ENCODE measurements at places on chromosomes 5 and 9. TPM values are rescaled to one million over a fixed set of nuclear protein-coding genes. Genes with fewer than 3 reads are reported as not detected.

DNA sequence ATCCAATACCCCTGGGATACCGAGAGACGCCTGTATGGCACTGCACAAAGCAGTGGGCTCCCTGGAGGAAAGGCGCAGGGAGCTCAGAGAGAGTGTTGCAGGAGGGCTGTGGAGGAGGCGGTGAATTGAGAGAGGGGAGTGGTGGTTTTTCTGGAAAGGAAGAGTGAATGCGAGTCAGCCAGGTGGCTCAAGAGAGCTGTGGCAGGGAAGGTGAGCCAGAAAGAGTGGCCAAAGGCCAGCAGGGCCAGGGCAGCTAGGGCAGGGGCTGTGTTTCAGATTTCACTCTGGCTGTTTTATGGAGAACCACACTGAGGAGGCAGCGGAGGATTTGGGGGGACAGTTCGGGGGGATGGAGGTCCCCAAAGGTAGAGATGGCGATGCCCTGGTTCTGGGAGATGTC lies 13.0 kb upstream of the DAB2IP start:
- DNase-seq, result no peak

DNA sequence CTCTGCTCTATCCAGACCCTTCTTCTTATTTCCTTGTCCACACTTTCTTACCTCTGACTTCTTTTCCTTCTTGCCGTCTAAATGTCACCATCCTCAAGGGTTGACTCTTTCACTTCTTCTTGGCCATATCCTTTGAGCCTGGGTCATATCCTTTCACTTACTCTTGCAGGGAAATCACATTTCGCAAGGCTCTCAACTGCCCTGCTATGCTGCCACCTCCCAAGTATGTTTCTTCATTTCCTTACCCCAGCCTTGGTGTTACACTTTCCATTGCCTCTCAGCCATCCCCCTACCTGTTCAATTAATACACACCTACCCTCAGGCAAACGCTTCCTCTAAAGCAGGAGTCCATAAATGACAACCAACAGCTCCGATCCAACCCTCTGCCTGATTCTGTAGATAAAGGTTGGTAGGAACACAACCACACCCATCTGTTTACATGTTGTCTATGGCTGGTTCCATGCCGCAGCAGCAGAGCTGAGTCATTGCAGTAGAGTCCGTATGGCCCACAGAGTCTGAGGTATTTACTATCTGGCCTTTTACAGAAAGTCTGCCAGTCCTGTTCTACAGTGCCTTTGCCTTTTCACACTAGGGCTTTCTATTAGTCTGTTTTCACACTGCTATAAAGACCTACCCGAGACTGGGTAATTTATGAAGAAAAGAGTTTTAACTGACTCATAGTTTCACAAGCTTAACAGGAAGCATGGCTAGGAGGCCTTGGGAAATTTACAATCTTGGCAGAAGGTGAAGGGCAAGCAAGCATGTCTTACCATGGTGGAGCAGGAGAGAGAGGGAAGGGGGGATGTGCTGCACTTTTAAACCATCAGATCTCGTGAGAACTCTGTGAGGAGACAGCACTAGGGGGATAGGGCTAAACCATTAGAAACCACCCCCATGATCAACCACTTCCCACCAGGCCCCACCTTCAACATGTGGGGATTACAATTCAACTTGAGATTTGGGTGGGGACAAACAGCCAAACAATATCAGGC lies 97.9 kb downstream of the SV2C start:
- no peak for DNase-seq

DNA sequence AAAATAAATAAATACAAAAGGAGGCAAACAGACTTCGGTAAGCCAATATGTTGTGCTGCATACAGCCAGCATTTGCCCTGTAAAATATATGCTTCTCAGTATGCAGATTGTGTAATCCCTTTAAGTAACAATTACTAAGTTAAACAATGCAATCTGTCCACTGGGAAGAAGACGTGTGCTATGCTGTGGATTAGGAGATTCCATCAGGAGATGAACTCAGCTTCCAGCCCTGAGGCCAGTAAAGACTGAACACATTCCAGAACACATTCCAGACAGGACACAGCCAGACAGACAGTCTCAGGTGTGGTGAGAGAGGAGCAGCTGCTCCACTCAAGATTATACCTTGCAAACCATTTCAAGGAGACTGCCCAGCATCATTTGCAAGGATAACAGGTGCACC lies 97.8 kb downstream of the MPDZ start:
- no peak for DNase-seq

GRCh38 chr5:152290181-152290580 lies 114.9 kb downstream of the NMUR2 start:
- DNase-seq, result no peak

Gene PCDHA5
- not detected for total RNA-seq

Gene FYB1
- total RNA-seq, result 5.8 TPM

DNA sequence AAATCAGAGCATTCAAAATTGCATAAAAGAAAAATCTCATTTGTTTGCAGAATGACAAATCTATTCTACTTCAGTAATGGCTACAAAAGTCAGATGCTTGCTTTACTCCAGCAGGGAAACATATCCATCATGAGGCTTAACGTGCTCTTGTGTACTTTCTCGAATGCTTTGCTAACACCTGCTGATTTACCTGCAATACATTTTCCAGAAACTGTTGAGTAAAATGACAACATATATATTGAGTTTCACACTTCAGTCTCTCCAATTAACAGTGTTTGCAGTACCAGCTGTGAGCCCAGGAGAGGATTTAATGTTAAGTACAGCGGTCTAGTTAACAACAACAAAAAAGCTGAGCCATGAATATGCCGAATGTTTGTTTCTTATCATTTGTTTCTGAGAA lies 391.5 kb upstream of the SMC2 start:
- DNase-seq, result no peak

- DNase-seq, result no peak
Measured at GRCh38 chr5:170854566-170854965, 7.3 kb upstream of the RANBP17 start.

DNA sequence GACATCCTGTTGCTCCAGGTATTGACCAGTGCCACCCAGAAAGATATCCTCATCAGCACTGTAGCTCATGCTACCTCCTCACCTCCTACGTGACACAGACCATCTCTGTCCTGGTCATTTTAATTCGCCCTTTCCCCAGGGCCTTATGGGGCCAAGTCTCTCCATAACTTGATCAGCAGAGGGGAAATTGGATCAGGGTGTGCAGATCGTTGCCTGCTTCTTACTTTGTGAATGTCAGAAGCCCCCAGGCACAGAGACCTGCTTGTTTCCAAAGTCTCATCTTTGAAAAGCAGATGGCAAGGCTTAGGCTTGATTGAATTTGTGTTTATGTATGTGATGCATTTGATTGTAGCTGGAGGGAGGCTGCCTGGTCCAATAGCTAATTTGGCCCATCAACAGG lies 8.8 kb upstream of the DBH start:
- no peak for DNase-seq

Gene PGM5
- 150 TPM for total RNA-seq

Gene DOCK8
- total RNA-seq, result 5.7 TPM

GRCh38 chr9:98575379-98576346 lies 133.1 kb downstream of the GABBR2 start:
- no peak for DNase-seq

DNA sequence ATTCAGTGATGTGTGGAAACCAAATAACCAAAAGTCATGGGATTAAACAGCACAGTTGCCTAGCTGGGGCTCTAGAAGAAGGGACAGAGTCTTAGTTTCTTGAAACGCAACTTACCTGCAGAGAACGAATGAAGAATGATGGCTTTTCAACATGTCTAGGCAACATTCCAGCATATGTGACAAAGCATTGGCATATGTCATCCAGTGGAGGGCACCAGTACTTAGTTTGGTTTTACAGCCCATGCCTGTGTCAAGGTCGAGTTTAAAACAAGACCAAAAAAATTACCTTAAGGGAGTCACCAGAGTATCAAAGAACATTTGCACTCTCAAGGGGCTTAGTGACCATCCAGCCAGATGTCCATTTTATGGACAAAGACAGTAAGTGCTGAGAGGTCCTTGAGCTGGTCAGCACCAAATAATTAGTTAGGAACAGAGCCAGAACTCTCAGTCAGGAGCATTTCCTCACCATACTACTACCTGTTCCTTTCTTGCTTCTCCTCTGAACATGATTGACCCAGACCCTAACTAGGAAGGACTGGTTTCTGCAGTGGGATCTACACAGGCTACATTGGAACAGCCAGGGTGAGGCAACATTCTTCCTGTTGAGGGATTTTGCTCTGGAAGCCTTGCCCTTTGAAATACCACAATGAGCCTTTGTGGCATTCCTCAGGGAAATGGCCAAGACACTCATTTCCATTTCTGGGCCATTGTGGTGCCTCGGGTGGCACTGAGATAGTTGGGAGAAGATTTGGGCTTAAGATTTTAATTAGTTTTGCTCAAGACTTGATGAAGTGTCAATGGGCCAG lies 75.4 kb upstream of the ANKH start:
- no peak for DNase-seq

GRCh38 chr5:163677092-163677491 lies 171.7 kb downstream of the MAT2B start:
- no peak for DNase-seq

Gene CTNND2
- total RNA-seq, result 5.4 TPM

Gene SUSD1
- 6.8 TPM for total RNA-seq

Gene PCDHGA9
- 4.5 TPM for total RNA-seq

Gene NUTM2F
- total RNA-seq, result not detected

DNA sequence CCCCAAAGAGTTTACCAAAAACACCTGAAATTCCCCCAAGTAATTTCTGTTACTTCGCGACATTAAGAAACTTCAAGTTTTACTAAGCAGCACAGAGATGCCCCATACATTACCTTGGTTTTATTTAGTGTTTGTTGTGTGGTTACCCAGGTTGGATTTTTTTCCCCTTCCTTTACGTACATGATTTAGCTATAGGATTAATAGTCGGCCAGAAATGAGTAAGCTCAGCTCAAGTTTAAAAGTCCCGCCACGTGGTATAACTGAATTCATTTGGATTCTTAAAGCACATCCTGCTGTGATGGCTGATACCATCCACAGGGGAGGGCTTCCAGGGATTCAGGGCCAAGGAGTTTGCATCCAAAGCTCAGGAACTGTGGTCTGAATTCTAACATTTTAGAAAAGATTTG lies 75.9 kb downstream of the DAP start:
- DNase-seq, result no peak

GRCh38 chr5:15887093-15887492 lies 292.5 kb downstream of the MARCHF11 start:
- no peak for DNase-seq

Gene PJA2
- total RNA-seq, result 75.7 TPM

- no peak for DNase-seq
Measured at GRCh38 chr5:3347741-3348140, 247.9 kb upstream of the IRX1 start.

GRCh38 chr9:101119206-101119819 lies 90.8 kb downstream of the PLPPR1 start:
- peak; percentile 63 for DNase-seq

DNA sequence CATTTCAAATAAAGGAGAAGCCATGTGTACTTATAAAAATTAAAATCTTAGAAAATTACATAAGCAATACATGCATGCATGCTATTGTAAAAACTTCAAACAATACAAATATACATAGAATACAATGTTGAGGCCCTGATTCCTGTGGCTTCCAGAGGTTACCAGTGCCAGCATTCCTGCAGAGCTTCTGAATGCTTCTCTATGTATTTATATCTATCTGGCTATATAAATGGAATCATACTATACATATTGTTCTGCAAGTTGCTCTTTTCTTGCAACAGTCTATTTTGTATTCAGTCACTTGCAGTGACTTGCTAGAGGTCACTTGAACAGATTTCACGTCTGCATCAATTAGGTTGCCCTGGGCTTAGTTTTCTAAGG lies 3.2 kb upstream of the IL12B start:
- no peak for DNase-seq

GRCh38 chr5:139554264-139554663 lies 6.9 kb upstream of the UBE2D2 start:
- no peak for DNase-seq

Gene NUTM2G
- not detected for total RNA-seq

Gene SH2D3C
- total RNA-seq, result 18.3 TPM

DNA sequence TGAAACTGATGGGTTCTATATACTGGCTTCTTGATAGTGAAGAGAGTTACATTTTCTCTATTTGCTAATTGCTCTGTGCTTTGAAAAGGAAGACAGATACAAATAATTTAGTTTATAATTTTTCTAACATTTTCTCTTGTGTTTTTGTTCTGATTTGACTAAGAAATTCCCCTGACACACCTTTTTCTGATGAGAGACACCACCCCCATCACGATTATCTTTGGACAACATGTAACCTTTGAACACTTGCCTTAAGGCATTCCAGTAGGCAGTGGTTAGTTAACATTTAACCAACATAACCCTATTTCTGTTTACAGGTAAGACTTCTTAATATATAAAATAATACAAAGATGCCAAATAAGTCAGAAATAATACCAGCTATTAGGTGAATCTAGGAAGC lies 4.1 kb upstream of the PTBP3 start:
- DNase-seq, result no peak

Gene SMIM3
- total RNA-seq, result 15.2 TPM

- no peak for DNase-seq
Measured at GRCh38 chr9:135299651-135300345, 179.8 kb upstream of the PPP1R26 start.

DNA sequence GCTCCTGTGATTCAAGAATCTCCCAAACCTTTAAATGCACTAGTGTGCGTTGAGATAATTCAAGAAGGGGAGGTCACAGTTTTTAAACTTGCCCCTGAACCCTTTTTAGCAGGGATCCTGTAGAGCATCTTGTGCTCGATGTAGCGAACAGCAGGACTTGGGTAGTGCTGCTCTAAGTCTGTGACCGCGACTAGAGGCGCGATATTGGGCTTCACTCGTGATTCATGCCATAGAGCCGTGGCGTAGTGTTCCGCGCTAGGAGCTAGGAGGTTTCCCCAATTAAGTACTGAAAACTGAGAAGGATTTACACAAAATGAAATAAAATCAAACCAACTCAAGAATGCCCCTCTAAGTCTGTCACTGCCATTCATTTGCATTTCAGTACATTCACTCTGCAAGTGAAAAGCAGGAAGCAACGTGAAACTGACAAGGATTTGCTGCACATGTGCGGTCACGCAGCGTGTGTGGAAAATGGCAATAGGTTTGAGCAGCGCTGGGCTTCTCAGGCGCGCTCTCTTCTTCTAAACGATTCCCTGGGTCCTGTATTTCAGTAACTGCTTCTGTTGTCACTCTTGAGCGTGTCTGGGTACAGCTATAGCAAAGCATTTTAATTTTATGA lies 1135.9 kb upstream of the WWC1 start:
- DNase-seq, result no peak

Gene TMOD1
- total RNA-seq, result 205 TPM

Gene TRAF1
- 2.4 TPM for total RNA-seq

Gene RGS7BP
- 6.4 TPM for total RNA-seq

DNA sequence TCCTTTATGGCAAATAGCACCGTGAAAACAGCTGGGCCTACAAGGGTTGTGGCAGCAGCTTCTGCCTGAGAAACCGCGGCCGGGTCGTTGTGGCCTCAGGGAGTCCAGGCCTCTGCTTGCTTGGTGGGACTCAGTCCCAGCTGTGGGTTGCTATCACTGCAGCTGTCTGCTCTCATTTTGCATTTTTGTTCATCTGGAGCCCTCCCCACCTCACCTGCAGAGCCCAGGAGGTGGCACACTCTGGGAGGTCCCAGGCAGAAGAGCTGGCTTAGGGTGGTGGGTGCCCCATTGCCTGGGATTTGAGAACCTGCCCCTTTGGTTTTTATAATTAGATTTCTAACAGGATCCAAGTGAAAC lies 138.4 kb downstream of the GADD45G start:
- no peak for DNase-seq

Gene FSTL4
- not detected for total RNA-seq

All from left ventricle myocardium superior (tissue), 1 donor.